NCI-H1694 (cell line): ENCODE measurements at places on chromosomes 6 and 20.
A peak's percentile ranks its signal among the peaks of the same experiment; 100 is the strongest.

DNA sequence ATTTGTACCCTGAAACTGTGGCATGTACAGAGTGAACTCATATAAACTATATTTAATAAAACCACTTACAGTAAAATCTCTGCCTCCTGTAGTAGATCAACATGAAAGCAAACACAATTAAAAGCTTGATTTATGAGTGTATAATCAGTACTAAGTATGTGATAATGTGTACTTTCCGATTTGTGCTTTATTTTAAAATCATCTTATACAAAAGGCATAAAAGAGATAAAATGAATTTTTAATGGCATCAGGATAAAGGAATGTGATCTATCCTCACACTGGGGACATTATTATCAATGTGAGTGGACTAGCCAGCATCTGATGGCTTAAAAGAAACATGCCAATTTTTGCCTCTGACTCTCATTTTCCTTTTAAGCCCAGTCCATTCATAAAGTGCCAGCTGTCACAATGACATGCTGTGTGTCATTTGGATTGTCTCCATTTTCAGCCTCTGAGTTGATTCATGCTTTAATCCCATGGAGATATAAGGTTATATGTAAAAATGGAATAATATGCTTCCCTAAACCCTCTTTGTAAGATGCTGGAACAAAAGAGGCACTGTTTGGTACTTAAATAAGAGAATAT is 831.6 kb upstream of the EYS start:
- no peak for DNase-seq

GRCh38 chr6:143583542-143584327 is 72.2 kb upstream of the FUCA2 start:
- DNase-seq, result no peak

GRCh38 chr6:102356170-102356569 is 962.7 kb downstream of the GRIK2 start:
- DNase-seq, result no peak

DNA sequence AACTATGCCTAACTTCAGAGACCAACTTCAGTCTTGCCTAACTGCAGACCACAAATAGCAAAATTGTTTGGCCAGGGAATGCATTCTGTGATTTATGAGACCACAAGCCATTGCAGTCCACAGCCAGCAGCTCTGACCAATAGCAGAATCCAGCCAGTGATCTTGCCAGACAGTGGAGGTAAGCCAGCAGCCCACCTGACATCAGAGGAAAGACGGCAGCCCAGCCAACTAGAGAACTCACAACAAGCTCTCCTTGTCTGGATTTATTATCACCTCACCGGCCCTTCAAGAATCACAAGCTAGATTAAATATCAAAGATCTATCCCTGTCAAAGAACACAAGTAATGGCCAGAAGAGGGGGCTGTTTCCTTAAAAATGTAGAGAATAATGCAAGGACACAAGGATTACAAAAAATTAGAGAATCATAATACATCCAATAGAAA is 66.5 kb upstream of the SLC35F1 start:
- DNase-seq, result peak; percentile 9

GRCh38 chr6:1407499-1407990 is 18.2 kb downstream of the FOXF2 start:
- no peak for DNase-seq

DNA sequence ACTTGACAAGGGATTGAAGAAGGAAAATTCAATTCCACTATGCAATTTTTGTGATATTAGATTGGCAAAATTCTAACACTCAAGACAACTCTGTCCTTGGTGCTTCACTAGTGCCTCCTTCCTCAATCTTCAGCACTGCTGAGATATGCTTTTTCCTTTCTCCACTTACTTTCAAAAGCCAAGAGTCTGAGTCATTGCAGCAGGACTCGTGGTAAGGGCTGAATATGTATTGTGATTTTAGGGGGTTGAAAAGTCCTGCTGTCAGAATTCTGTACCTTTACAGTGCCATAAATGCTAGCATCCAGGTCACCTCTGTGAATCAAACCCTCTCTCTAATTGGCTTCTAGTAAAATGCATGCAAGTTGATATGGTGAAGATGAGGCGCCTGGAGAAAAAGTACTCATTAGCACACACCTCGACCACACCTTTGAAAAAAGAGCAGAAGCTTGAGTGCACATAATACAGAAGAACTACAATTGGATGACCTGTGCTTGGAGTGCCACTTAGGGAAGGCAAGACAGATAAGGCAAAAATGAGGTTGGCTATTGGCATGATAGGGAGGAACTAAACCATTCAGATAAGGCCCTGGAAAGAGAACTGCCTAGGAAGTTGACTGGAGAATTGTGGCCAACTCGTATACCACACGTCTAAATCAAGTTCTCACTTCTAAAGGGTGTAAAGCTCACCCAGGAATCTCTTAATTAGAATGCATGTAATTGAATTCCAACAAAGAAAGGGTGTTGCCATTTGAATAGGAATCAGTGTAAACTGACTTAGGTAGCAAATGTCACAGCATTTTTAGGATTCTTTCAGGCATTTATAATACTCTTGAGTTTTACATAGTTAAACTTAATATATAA is 43.6 kb upstream of the FAM83B start:
- DNase-seq, result no peak

- DNase-seq, result peak; percentile 23
These were observed 663 bp downstream of the FYN start for GRCh38 chr6:111872401-111873177.

DNA sequence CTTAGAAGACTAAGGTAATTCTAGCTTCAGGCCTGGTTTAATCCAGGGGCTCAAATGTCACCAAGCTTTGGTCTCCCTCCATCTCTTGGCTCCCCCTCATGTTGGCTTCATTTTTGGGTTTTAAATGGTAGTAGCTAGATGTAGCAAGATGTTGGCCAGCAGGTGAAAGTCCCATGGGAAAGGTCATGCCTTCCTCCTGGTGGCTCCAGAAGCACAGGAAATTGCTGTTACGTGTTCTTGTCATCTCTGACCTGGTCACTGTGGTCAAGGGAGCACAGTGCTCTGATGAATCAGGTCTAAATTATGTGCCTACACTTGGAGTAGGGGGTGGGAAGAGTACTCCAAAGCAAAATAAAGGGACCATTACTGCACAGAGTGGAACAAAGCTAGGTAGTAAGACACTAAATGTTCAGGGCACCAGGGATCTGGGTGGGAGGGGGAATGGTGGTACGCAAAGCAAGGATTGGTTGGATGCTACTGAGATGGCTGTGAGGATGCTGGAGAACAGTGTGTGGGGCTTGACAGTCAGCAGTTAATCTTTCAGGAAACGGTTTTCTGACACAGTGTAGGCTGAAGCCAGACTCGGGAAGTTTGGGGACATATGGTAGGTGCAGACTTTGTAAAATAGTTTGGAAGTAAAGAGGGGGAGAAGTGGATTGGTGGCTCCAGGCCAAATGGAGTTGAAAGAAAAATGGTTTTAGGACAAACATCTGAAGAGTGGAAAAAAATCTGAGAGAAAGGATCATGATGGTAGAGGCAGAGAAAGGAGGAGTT is 30.1 kb downstream of the CDS2 start:
- DNase-seq, result no peak

- no peak for DNase-seq
These were observed 411.1 kb upstream of the HTR1E start for GRCh38 chr6:86526238-86526637.

- DNase-seq, result no peak
These were observed 132.0 kb upstream of the EEF1E1 start for GRCh38 chr6:8234321-8234720.

GRCh38 chr6:163288915-163289314 is 125.6 kb upstream of the QKI start:
- DNase-seq, result no peak

DNA sequence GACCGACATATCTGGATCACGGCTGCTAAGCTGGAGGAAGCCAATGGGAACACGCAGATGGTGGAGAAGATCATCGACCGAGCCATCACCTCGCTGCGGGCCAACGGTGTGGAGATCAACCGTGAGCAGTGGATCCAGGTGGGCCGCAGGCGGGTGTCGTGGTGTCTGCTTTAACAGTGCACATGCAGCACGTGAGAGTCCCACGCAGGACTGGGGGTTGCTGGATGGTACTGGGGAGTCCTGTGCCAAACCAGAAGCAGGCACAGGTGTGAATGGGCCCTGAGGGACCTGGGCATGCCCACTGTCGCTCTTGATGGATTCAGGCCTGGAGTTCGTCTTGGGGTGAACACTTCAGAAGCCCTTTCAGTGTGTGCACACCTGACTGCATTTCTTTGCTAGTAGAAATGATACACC is 24.6 kb upstream of the C20orf204 start:
- no peak for DNase-seq

- no peak for DNase-seq
These were observed 253.8 kb downstream of the TBC1D7 start for GRCh38 chr6:13074415-13075140.

GRCh38 chr6:155132617-155133016 is 131.2 kb upstream of the CLDN20 start:
- no peak for DNase-seq

DNA sequence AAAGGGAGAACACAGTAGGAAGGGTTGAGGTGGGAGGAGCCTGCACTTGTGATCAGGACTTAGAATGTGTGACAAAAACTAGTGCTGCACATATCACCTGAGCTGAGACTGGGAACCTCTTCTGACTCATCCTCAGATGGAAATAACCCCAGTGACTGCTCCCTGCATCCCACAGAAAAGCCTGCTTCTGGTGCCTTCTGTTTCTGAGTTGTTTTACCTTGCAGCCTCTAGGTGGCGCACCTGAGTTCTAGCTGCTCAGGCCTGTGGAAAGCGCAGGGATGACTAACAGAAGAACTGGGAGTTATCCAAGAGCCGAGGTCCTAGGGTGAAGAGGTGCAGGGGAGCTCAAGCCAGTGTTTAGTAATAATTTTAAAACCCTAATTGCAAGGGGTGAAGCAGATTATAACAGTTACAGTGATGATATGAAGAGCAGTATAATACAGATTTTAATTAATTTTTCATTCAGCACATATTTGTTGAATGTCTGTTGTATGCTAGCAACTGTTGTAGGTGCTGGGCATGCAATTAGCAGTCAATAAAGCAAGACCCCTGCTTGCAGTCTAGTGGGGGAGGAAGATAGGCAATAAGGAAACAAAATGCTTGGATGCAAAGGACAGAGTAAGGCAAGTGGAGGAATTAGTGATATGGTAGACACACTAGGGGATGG is 302.5 kb downstream of the DHX35 start:
- DNase-seq, result peak; percentile 58

GRCh38 chr6:2883673-2884072 is 19.4 kb downstream of the SERPINB9 start:
- DNase-seq, result no peak

DNA sequence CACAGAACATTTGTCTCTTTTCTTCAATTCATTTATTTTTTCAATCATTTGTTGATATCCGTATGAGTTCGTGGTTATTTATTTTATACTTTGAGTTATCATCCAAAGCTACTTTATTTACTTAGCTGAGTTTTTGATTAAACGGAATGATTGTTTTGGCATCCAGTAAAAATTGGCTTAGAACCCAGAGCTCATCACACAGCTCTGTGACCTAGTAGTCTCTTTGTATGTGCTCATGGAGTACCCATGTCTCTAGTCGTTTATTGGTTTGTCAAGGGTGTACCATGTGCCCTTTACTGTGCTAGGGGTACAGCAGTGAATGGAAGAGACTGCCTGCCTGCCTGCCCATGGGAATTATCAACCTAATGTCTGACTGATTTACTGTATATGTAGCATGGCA is 142.2 kb downstream of the MYLK4 start:
- no peak for DNase-seq

- DNase-seq, result no peak
These were observed 376.6 kb downstream of the DHX35 start for GRCh38 chr20:39338469-39339376.

DNA sequence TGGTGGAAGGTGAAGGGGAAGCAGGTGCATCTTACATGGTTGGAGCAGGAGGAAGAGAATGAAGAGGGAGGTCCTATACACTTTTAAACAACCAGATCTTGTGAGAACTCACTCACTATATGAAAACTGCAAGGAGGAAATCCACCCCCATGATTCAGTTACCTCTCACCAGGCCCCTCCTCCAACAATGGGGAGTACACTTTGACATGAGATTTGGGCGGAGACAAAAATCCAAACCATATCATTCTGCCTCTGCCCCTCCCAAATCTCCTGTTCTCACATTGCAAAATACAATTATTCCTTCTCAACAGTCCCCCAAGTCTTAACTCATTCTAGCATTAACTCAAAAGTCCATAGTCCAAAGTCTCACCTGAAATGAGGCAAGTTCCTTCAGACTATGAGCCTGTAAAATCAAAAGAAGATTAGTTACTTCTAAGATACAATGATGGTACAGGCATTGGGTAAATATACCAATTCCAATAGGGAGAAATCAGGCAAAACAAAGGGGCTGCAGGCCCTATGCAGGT is 60.5 kb downstream of the EDN1 start:
- DNase-seq, result no peak

- peak; percentile 31 for DNase-seq
These were observed 2.9 kb upstream of the CHRNA4 start for GRCh38 chr20:63363981-63364561.

DNA sequence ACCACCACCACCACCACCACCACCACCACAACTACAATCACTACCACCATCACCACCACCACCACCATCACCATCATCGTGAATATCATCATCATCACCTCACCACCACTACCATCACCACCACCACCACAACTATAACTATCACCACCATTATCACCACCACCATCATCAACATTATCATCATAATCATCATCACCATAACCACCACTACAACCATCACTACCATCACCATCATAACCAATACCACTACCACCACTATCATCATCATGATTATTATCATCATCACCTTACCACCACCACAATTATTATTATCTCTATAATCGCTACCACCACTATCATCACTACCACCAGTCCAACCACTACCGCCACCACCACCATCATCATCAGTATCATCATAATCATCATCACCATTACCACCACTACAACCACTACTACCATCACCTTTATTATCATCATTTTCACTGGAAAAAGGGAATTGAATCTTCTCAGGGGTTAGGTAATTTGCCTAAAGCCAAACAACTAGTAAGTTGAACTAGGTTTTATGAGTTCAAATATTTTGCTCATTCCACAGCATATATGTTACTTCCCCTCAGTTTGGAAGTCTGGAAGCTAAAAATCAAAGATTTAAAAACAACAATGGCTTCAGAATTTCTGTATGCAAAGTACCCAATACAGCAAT is 8.3 kb downstream of the RIPOR2 start:
- no peak for DNase-seq

- no peak for DNase-seq
These were observed 19.1 kb downstream of the MDFI start for GRCh38 chr6:41657131-41658094.

- no peak for DNase-seq
These were observed 293.9 kb downstream of the QKI start for GRCh38 chr6:163708466-163708865.

GRCh38 chr20:16412906-16413305 is 160.3 kb downstream of the KIF16B start:
- no peak for DNase-seq
